Naive thymus-derived CD4-positive, alpha-beta T cell (primary cell): ENCODE measurements at places on chromosomes 7 and 10. TPM values are rescaled to one million over a fixed set of nuclear protein-coding genes. Genes with fewer than 3 reads are reported as not detected.

GRCh38 chr7:23121165-23121564 lies 15.6 kb downstream of the KLHL7 start:
- DNase-seq, result no peak

DNA sequence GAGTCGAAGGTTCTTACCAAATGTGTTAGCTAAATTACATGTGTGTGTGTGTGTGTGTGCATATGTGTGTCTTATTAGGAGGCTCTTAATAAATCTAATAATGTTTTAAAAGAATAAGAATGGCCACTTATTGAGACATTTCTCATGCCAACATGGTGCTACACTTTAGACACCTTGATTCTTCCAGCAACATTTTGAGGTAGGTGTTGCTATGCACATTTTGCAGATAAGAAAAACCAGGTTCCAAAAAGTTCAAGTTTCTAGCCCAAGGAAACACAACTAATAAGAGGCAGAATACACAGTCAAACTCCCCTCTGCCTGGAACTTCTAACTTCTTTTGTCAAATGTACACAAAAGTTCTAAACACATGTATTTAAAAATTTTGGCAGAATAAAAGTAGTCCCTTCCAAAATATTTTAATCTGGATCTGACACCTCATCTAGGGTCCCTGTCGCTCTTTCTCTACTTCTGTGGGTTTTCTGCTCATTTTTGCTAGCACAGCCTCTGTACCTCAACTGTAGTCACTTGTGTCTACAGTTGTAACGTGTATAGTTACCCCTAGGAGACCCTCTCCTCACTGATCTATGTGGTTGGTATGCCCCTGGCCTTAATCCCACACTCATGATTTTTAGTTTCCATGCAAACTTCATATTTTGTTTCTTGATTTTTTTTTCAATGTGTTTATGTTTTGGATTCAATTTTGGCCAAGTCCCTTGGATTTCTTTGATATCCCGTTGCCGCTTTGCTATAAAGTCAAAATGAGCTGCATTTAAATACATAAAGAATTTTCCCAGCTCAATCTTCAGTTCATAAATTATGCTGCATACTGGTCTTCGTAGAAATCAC lies 4.3 kb downstream of the ANKRD1 start:
- no peak for DNase-seq

DNA sequence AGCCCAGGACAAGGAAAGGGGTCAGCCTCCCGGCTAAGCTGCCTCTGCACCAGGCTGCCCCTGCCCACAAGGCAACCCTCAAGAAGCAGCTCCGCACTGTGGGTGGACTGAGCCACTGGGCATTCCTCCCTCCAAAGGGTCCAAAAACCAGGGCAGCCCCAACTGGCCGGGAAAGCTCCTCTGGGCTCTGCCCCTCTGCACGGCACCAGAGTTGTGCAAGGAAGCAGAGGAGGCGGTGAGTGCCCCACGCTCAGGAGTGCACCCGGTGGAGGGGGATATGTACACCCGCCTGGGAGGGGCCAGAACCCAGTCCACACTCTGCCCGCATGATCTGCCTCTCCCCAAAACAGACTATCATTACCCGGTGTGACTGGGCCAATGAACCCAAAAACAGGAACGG lies 43.8 kb downstream of the PTPRN2 start:
- no peak for DNase-seq

DNA sequence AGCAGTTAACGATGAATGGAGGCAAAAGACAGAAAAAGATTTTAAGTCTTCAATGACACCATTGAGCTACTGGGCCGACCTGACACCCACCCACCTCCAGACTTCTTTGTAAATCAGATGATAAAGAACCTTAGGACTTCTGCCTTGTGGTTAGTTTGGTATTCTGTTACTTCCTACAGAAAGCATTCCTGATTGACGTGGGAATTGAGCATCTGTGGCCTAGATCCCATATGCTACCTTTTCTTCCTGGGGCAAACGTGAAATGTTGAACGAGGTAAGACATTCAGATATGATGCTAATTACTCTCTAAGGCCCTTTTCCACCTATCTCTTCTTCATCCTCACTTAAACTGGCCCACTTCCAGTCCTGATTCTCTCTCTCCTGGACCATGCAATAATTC lies 10.2 kb downstream of the PRLHR start:
- DNase-seq, result no peak

GPR15LG gene
- not detected in 2 replicates for total RNA-seq

PLXDC2 gene
- 0.12 and 0.13 TPM in 2 replicates for total RNA-seq

ZC3HAV1 gene
- 132 and 138 TPM in 2 replicates for total RNA-seq
